ENCODE measurements at places on chromosomes 6 and 20. TPM values are rescaled to one million over a fixed set of nuclear protein-coding genes. Genes with fewer than 3 reads are reported as not detected.

KIZ gene
- 23.5 TPM for total RNA-seq

MRAP2 gene
- total RNA-seq, result 1.9 TPM

GJA10 gene
- not detected for total RNA-seq

DNA sequence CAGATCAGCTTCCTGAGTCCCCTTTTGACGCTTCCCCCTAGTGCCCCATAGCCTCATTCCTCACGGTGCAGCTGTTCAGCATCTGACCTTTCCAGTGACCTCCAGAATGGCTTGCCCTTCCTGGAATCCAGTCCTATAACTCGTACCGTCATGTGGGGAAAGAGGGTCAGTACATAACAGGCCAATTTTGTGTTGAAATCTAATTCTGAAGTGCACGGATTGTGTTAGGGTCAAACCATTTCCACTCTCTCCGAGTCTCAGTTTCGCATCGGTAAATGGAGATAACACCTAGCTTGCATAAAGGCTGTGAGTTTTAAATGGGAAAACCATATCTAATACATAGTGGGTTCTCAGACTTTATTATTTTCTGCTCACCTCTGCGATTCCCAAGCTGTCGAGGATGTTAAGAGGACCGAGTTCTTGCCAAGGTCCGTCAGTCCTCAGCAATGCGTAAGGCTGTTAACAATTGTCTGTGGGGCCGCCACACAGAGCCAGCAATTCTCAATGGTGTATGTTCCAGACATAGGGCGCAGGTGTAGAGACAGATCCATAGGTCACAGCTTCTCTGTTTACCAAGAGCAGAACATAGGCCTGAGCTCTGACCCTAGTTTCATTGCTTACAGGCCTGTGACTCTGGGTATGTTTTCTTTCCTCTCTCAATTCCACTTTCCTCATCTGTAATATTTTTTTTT is 45.5 kb upstream of the CCR6 start:
- DNase-seq, result no peak

DNA sequence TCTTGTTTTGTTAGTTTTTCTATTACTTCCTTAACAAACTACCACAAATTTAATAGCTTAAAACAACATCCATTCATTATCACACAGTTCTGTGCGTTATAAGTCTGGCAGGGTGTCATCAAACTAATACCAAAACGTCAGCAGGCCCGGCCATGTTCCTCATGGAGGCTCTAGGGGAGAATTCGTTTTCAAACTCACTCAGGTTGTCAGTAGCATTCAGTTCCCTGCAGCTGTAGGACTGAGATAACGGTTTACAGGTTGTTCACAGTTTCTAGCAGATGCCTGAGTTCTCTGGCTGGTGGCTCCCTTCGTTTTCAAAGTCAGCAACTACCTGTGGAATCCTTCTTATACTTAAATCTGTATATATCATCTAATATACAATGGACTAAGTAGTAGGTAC is 72.5 kb upstream of the PRSS16 start:
- no peak for DNase-seq

GRCh38 chr6:131819572-131820124 is 11.8 kb downstream of the ENPP1 start:
- no peak for DNase-seq

DNA sequence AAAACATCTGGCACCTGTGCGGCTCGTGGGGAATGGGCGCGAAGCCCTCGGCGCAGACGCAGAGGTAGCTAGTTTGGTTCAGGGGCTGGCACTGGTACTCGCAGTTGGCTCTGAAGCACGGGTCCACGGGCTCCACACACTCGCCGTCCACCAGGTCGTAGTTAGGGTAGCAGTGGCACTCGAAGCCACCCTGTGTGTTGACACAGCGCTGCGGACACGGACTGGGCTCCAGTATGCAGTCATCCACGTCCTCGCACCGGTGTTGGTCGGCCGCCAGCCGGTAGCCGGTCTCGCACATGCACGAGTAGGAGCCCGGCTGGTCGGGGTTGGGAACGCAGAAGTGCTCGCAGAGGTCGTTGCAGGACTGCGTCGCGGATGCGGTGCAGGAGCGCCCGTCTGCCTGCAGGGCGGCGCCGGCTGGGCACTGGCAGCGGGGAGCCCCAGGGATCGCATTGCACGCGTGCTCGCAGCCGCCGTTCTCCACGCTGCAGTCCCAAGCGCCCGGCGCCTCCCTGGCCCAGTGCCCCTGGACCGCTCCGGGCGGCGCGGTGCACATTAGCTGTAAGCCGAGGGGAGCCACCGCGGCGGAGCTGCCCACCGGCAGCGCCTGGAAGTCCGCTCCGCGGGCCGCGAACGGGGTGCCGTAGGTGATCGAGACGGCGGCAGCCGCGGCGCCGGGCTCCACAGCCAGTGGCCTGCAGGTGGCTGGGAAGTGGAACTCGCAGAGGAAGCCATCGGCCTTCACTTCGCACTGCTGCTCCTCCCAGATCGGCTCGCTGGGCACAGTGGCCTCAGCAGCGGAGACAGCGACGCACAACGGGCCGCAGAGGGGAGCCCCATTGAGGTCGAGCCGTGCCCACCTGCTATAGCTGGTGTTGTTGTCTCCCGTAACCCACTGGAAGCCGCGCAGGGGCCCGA is 930 bp downstream of the THBD start:
- DNase-seq, result peak; percentile 51

- no peak for DNase-seq
These were observed 142.7 kb downstream of the PCSK2 start for GRCh38 chr20:17369506-17369905.

GRCh38 chr6:28953039-28953584 is 29.3 kb upstream of the TRIM27 start:
- peak; percentile 40 for DNase-seq

All from mucosa of gallbladder (tissue), 1 donor.